Placental pericyte (primary cell): ENCODE measurements at places on chromosomes 16 and 17. TPM values are rescaled to one million over a fixed set of nuclear protein-coding genes. Genes with fewer than 3 reads are reported as not detected.

Gene IL34
- total RNA-seq, result 1.4 and 6.1 TPM in 2 replicates

Gene PLK1
- total RNA-seq, result 2.0 and 70.7 TPM in 2 replicates

Gene SLC16A11
- total RNA-seq, result 1.1 TPM in 1 of 2 replicates, not detected in the other

Gene PRDM7
- total RNA-seq, result not detected in 2 replicates

Gene KLHL11
- total RNA-seq, result 27.4 and 44.2 TPM in 2 replicates

Gene SLC39A11
- 12.7 and 27.1 TPM in 2 replicates for total RNA-seq
